ENCODE measurements at places on chromosomes 16 and 17.

- peak; percentile 90 for DNase-seq
Observed at GRCh38 chr17:5097101-5097834, 14.4 kb downstream of the ZNF232 start.

DNA sequence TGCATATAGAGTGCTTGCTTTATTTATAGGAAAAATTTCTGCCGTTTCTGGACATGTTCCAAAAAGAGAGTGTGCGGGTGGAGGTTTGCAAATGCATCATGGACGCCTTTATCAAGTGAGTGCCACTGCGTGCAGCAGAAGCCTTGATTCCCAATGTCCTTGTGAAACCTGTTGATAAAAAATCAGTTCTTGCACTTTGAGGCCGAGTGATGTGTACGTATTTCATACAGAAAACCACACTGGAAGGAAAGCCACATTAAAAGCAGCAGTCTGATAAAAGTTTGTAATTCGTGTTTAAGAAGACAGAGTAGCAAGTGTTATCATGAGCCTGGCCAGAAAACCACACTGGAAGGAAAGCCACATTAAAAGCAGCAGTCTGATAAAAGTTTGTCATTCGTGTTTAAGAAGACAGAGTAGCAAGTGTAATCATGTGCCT lies 78.0 kb downstream of the KNOP1 start:
- no peak for DNase-seq

- no peak for DNase-seq
Observed at GRCh38 chr16:57489229-57489628, 2.9 kb upstream of the DOK4 start.

DNA sequence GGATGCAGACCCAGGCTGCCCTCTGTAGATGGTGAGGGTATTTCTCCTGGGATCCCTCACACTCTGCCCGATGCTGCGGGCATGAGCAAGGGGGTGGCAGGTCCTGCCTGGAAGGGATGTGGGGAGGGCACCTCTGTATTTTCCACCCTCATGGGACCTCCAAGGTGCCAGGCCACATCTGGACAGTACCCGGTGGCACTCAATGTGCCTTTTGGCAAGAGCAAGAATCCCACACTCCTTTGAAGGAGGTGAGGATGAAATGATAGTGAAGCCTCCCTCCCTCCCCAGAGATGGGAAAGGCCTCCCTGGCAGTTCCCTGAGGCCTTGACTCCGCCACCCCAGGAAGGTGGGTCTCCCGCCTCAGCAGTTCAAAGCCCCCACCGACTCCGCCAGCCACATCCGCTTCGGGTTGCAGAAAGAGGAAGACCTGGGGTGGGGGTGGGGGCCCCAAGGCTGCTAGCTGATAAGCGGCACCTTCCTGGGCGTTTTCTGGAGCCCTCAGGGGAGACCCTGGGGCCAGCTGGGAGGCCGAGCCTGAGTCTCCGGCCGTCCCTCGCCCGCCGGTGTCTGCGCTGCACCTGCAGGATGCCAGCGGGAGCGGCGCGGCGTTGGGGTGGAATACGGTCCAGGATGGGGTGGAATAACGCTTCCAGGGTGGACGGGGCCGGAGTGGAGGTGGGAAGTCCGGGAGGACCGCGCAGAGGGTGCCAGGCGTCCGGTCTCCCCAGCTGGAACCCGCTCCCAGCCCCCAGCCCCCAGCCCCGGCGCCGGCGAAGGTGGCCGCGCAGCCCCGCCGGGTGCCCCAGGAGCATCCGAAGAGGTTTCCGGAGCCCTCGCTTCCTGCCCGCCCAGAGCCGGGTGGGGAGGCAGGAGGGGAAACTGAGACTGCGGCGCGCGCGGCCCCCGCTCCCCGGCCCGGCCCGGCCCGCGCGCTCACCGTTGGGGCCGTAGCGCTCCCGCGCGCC lies 718 bp downstream of the ATP2A3 start:
- no peak for DNase-seq

DNA sequence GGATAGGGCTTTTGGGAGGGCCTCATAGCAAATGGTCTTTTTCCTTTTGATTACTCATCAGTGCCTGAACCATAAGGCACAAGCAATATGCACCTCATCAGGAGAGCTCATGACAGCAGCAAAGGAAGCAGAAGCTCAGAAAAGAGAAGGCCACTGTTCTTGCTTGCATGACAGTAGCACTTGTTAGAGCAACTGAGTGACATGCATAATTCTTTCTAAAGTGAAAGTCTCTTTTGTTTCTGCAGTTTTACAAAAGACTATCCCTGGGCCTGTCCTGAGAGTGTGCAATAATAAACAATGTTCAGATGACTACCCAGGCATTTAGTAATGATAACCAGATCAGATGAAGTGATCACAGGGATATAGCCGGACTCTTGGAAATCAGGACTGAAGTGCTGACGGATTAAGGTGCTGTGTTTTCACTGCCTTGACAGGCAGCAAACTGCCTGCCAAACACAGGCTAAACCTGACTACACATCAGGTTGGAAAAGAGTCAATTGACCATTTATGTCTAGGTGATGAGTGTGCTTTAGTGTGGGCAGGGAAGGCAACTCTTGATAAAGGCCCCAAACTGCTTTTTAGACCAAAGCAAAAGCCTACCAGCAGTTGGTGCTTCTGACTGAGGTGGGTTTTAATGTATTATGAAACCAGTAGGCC lies 1860.3 kb downstream of the TP53TG3F start:
- no peak for DNase-seq

DNA sequence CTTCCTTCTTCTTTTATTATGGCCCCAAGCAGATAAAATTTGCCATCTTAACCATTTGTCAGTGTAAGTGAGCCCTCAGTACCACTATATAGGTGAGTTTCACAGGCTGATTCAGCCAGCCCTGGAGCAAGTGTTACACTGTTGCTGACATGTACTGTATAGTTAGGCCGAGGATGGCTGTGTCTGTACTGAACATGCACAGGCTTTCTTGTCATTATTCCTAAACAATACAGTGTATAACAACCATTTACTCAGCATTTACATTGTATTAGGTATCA lies 53.7 kb downstream of the AMFR start:
- DNase-seq = no peak

DNA sequence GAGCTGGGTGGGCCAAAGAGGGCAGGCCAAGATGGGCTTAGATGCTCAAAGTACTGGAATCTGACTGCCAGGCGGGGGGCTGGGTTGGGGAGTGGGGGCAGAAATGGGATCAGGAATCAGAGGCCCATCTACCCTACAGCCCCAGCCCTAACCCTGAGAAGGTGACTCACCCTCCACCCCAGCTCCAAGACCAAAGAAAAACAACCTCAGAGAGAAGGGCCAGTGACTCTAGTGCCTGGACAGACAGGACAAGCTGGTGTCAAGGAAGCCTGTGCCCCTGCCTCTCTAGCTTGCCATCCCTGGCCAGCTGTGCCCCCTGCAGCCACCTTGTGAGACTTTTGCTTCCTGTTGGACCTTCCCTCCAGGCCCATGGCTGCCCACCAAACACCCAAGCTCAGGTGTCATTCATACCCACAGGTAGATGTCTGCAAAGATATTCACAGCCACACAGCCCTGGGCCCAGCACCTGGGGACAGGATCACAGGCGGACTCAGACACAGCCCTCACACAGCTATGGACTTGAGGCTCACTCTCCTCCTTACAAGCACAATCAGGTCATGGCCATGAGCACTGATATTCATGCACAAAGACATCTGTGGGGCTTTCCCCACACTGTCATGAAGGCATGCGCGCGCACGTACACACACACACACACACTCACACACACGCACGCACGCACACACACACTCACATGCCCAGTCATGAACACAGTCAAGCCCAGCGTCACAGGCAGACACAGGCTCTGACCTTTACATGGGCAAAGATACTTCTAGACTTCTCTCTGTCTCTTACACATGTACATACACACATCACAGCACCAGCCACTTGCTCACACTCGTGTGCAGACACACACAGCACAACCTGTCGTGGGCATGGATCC lies 2.8 kb downstream of the WNT3 start:
- no peak for DNase-seq

- no peak for DNase-seq
Observed at GRCh38 chr17:5683241-5683640, 98.9 kb upstream of the NLRP1 start.

DNA sequence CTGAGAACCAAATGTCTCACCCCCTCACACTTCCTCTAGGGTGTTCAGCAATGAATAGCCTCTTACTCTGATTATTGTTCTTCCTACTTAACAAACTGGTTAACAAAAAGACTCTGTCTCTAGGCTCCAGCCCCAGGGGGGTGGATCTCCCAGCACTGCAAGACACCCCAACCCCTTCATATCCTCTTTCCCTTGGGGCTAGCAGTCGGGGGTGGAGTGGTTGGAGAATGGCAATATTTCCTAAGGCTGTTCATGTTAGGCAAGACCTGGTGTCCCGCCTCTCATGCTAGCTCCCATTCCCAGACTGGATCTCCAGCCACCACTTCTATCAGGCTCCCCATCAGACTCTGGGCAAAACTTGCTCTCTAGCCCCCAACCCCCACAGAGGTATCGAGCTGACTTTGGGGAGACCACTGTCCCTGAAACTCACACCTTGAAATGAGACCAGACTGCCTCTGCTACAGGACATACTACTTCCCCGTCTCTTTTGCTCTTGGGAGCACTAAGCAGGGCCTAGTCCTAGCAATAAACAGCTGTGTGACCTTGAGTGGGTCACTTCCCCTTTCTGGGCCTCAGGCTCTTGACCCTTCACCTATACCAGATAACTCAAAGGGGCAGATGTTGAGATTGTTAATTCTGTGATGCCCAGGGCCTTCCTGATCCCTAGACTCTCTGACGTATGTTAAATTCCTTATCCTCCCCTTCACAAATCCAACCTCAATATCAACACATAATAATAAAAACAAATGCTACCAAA lies 2.4 kb downstream of the SLC25A35 start:
- no peak for DNase-seq

DNA sequence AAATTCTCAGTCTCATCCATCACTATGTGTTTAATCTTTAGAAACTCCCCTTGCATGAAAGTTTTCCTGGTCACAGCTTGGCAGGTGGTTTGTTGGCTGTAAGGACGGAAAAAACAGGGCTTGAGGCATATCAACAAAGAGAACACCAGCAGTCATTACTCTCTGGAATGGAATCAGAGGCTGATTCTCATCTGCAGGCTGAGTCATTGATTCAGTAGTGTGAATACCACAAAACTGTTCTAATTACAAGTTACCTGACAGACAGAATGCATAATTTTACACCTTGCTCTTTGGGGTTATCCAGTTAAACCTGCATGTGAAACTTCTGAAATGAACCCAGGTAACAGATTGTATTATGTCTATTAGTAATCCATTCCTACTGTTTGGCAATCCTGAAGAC lies 11.5 kb upstream of the SLFN12L start:
- DNase-seq = no peak

- DNase-seq = peak; percentile 73
Observed at GRCh38 chr16:30958175-30959079, 873 bp downstream of the SETD1A start.

DNA sequence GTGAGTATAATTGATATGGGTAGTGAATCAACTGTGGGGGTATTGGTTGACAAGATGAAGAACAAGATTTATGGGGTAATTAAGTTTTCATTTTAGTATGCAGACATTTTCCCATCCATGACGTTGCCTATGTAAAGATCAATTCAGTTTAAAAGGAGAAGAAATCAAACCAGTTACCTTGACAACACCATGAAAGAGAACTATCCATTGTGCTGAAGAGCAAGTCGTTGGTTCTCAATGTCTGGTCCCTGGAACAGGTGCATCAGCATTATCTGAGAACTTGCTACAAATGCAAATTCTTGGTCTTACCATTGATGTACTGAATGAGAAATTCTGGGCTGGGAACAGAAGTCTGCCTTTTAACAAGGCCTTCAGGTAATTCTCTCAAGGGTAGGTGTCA lies 801 bp upstream of the OR4D2 start:
- no peak for DNase-seq

GRCh38 chr16:5447734-5448133 lies 350.1 kb upstream of the EEF2KMT start:
- DNase-seq = no peak

DNA sequence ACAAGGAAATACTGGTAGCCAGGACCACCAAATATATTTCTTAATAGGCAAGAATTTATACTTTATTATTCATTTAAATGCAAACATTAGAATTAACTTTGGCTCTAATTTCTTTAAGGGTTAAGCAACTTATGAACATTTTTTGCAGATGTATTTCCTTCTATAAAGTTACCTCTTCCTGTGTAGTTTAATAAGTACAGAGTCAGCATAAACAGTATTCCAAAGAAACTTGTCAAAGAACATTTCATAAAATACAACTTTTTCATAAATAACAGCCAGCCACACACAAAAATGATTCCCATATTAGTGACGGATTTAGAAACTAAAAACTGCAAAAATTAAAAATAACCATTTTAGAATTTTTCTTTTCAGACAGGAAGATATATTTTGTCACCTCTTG lies 723.2 kb downstream of the KCNJ2 start:
- DNase-seq = no peak

GRCh38 chr16:4681471-4682083 lies 11.8 kb upstream of the NUDT16L1 start:
- no peak for DNase-seq

- DNase-seq = peak; percentile 49
Observed at GRCh38 chr16:716200-716568, 1.3 kb downstream of the METRN start.

GRCh38 chr16:50323335-50324011 lies 45.3 kb downstream of the BRD7 start:
- peak; percentile 51 for DNase-seq

DNA sequence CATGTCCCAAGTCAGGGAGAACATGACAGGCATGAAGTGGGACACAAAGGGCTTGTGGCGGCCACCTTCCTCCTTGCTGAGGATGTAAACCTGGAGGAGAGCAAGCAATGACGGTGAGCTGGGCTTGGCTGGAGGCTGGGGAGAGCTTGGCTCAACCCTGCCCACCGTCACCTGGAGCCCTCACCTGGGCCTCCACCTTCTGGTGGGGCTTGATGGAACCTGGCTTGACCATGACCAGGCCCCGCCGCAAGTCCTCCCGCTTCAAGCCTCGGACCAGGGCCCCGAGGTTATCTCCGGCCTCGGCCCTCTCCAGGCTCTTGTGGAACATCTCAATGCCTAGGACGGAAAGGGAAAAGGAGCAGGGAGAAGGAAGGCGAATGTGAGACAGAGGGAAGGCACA lies 2.4 kb downstream of the TUFM start:
- DNase-seq = no peak

- DNase-seq = peak; percentile 30
Observed at GRCh38 chr16:57475711-57476339, 10.5 kb downstream of the DOK4 start.

- peak; percentile 71 for DNase-seq
Observed at GRCh38 chr16:87203060-87203656, 114.0 kb downstream of the C16orf95 start.

GRCh38 chr16:19285431-19285830 lies at the start of gene CLEC19A:
Gene CLEC19A (plus strand): TSS chr16:19285731. CDS start chr16:19285852, 121 bp downstream.
- DNase-seq = no peak

- DNase-seq = no peak
Observed at GRCh38 chr17:82941021-82942001, 101.5 kb upstream of the ZNF750 start.

DNA sequence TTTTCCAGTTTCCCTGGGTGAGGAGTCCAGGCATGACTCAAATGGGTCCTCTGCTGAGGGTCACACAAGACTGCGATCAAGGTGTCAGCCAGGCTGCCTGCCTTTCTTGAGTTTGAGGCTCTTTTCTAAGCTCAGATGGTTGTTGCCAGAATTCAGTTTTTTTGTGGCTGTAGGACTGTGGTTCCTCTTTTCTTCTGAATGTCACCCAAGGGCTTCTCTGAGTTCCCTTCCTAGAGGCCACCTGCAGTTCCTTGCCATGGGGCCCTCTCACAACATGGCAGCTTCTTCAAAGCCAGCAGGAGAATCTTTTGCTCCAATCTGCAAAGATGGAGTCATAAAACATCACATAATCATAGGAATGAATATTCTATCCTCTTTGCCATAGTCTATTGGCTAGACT lies 17.5 kb downstream of the LIMD2 start:
- DNase-seq = no peak

- no peak for DNase-seq
Observed at GRCh38 chr16:66481943-66482390, 54.9 kb downstream of the BEAN1 start.

All from muscle of leg (tissue), 16 donors.